Amniotic epithelial cell (primary cell): ENCODE measurements at places on chromosomes 16 and 17.

DNA sequence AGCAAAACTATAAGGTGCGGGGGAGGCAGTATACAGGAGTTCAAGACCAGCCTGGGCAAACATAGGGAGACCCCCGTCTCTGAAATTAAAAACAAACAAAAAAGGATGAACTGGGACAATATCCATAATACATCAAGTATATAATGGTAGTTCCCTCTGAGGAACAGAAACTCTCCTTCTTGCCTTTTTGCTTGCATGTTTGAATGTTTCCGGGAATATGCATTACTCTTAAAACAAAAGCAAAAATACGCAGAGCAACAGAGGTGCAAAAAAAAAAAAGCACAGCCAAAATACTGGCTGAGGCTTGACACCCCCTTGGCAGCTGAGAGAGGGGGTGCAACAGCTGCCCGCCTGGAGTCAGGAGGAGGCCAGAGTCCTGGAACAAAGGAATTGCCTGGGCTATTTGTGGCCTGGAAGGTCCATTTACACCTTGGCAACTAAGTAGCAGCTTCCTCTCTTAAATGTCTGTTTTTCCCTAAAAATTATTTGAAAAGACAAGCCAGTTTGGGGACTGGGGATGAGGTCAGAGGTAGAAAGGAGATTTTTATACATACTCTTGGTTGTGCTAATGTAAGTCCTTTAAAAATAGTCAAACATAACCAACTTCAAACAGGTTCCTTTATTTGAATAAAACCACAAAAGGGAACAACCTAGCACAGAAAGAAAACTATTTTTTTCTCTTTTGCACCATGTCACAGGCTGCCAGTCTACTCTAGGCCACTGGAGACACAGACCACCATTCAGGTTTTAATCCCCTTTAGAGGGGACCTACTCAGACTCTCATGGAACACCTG is 19.5 kb downstream of the USP7 start:
- no peak for DNase-seq

GRCh38 chr17:32807577-32807976 is 69.3 kb downstream of the MYO1D start:
- no peak for DNase-seq

DNA sequence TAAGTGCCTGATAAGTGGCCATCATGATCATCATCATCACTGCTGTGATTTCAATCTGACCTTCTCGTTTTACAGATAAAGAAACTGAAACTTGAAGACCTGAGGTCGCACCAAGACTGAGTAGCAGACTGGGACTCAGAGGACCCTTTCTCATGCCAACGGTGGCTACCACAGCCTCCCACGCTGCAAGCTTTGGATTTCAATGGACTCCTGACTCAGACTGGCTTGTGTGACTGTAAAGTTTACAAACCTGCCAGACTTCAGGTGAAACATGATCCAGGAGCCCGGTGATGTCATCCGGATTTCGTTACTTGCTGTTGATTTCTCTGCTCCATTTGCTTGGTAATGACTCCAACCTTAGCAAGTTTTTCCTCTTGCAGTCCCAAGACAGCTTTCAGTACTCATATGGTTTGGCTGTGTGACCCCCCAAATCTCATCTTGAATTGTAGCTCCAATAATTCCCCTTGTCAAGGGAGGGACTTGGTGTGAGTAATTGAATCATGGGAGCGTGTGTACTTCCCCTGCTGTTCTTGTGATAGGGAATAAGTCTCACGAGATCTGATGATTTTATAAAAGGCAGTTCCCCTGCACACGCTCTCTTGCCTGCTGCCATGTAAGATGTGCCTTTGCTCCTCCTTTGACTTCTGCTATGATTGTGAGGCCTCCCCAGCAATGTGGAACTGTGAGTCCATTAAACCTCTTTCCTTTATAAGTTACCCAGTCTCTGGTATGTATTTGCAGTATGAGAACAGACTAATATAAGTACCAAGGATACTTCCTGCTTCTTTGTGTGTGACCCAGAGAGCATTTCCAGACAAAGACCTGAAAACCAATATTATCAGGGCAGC is 26.7 kb upstream of the IRX6 start:
- DNase-seq, result no peak

- DNase-seq, result no peak
Observed at GRCh38 chr17:74699236-74699635, 13.5 kb downstream of the CD300LF start.

DNA sequence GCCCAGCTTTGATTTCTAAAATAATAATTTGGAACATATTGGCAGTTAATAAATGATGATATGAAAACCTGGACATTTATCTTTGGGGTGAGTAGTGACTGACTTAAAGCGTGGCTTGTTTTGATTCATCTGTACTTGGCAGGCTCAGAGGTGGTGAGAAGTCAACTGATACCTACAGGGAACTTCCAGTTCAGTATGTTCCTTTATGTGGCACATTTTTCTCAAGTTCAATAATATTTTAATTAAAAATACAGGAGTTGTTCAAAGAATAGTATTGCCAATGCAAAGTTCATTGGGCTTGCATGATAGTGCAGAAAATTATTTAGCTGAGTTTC is 34.3 kb downstream of the SLC47A1 start:
- DNase-seq, result no peak

GRCh38 chr16:68724797-68725196 is 12.3 kb upstream of the CDH1 start:
- no peak for DNase-seq

GRCh38 chr17:58236394-58236793 is 2.0 kb upstream of the LPO start:
- DNase-seq, result no peak

GRCh38 chr17:31434727-31435050 is 43.2 kb downstream of the RAB11FIP4 start:
- no peak for DNase-seq

- peak; percentile 32 for DNase-seq
Observed at GRCh38 chr17:43994272-43995149, 9.9 kb upstream of the NAGS start.

GRCh38 chr17:14845591-14846281 is 419.4 kb downstream of the PMP22 start:
- peak; percentile 17 for DNase-seq

DNA sequence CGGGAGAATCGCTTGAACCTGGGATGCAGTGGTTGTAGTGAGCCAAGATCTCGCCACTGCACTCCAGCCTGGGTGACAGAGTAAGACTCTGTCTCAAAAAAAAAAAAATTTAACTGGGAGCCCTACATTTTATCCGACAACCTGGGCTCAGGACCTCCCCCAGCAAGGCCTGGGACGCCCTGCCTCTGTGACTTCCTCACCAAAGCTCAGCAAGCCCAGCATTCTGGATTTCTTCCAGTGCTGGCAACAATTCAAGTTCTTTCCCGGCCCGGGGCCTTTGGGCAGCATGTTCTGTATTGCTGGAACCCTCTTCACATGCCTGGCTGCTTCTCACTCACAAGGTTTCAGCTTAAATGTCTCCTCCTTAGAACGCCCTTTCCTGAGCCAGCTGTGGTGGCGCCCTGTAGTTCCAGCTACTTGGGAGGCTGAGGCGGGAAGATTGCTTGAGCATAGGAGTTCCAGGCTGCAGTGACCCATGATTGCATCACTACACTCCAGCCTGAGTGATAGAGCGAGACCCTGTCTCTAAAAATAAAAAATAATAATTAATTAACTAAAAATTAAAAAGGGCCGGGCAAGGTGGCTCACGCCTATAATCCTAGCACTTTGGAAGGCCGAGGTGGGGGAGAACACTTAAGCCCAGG is 15.9 kb upstream of the MEIOB start:
- no peak for DNase-seq

DNA sequence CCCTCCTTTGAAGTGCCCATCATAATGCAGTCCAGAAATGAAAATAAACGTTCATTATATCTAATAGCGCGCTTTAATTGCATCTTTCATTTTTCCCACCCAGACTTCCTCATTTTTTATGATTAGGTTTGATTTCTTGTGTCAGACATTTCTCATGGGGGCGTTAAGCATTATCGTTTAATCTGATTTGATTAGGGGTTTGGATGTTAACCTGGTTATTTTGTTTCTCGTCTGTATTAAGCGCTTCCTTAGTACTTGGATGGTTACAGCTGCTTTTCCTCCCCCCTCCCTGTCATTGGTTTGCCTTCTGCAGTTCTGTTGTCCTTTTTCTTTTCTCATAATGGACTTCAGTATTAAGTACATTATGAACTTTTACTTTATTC is 540 bp downstream of the MFSD11 start:
- no peak for DNase-seq

GRCh38 chr16:20946015-20946629 is 45.6 kb downstream of the LYRM1 start:
- no peak for DNase-seq

DNA sequence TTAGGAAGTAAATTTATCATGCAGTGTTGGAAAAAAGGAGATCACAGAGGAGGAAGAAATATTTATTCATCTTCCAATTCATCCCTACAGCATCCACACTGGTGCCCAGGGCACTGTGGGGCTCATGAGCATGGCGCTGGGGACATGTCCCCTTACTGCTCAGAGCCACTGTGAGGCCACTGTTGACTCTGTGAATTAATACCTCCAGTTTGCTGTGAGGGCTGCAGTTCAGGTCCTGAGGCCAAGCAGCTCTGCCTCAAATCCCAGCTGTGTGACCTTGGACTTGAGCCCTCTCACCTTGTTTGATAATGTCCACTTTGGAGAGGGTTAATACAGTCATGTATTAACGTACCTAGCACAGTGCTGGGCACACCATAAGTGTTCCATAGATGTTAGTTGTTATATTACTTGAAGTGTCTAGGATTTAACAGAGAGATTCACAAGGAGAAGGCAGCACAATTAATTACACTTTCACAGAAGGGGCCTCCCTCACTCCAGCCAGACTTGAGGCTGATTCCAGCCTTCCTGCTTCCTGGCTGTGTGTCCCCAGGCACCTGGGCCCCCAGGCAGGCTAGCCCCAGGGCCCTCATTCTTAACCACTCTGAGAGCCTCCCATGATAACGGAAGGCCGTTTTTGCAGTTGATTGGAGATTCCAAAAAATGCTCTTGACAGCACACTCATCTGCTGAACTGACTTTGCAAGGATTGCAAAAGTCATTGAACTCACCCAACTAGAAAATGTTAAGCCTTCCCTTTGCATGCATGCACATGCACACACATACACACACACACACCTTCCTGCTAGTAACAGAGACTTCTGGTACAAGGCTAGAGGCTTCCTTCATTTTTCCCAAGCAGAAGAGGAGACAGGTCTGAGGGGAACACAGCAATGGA is 29.4 kb downstream of the KATNIP start:
- peak; percentile 60 for DNase-seq

GRCh38 chr16:30368122-30368791 is 2.0 kb downstream of the TBC1D10B start:
- DNase-seq, result peak; percentile 72

DNA sequence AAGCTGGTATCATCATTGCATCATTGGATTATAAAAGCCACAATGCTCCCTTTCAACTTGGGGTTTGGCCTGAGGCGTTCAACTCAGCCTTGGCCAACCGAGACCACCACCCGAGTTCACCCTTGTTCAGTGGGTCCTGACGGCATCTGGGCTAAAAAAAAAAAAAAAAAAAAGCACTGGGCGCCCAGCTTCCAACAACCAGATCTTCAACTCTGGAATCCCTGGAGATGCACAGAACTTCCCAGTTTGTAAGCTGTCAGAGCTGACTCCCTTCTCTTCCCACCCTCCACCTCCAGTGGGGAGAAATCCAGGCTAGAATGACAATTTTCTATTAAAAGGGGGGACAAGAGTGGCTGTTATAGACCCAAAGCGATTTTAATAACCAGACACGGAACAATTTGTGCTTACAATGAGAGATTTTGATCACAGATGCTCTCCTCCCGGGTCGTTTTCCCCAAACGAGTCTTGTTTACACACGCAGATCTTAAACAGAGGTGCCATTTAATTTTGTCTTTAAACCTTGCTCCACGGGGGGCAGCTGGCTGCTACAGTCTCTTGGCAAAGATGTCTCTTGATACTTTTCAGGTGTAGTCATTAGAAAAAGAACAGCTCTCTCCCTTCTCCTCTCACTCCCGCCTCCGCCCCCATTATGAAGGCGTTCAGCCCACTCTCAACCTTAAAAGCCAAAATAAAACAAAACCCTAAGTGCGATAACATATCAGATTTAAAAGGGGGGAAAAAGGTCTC is 26.9 kb downstream of the GPRC5B start:
- no peak for DNase-seq

- DNase-seq, result no peak
Observed at GRCh38 chr17:6543079-6544010, 13.0 kb downstream of the PITPNM3 start.

GRCh38 chr16:57530104-57530521 is 6.3 kb downstream of the CCDC102A start:
- DNase-seq, result peak; percentile 72

DNA sequence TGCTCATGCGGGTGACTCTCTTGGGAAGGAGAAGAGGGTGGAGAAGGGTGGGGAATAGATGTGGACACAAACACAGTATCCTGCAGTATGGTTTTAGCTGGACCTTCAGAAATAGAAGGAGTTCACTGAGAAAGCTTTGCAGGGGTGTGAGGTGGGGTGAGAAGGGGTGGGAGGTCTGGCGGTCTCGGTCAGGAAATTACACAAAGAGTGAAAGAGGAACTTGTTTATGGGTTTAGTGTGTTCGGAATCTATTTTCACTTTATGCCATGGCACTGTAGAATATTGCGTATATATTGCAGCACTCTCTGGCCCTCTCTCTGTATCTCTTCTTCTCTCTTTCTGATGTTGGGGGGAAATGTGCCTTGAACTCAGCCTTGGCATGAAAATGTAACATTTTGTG is 148.2 kb upstream of the GOT2 start:
- no peak for DNase-seq
